ENCODE measurements at places on chromosomes 12 and 14. TPM values are rescaled to one million over a fixed set of nuclear protein-coding genes. Genes with fewer than 3 reads are reported as not detected.

GARIN6 gene
- total RNA-seq = not detected

KRT85 gene
- total RNA-seq = not detected

PTCSC3 gene
- total RNA-seq = not detected

TRPV4 gene
- 0.09 TPM for total RNA-seq

CLEC1A gene
- not detected for total RNA-seq

NGB gene
- not detected for total RNA-seq

SSPN gene
- 0.91 TPM for total RNA-seq

TCL1B gene
- not detected for total RNA-seq

AHSA1 gene
- 280 TPM for total RNA-seq

RAD51AP1 gene
- total RNA-seq = 12.1 TPM

PFKM gene
- total RNA-seq = 23.7 TPM

ZBTB42 gene
- total RNA-seq = 3.0 TPM

CYP27B1 gene
- total RNA-seq = 1.7 TPM

PLD4 gene
- 0.10 TPM for total RNA-seq

TMEM229B gene
- total RNA-seq = 0.23 TPM

CIROP gene
- total RNA-seq = not detected

SLC2A13 gene
- total RNA-seq = 3.7 TPM

TSPAN9 gene
- total RNA-seq = 69.9 TPM

GPR84 gene
- total RNA-seq = not detected

GALNT4 gene
- 7.6 TPM for total RNA-seq

HIP1R gene
- total RNA-seq = 28.7 TPM

PLEKHD1 gene
- total RNA-seq = not detected

Measured in A549 treated with GW870086 at 1 μM for 4 hours (cell line).